ENCODE measurements at places on chromosomes 11 and 22. TPM values are rescaled to one million over a fixed set of nuclear protein-coding genes. Genes with fewer than 3 reads are reported as not detected.

LRRC10B gene
- 0.25 TPM for total RNA-seq

C11orf87 gene
- total RNA-seq = not detected

IL17REL gene
- not detected for total RNA-seq

TMA7B gene
- not detected for total RNA-seq

LDHAL6A gene
- not detected for total RNA-seq

GLB1L3 gene
- total RNA-seq = not detected

DNA sequence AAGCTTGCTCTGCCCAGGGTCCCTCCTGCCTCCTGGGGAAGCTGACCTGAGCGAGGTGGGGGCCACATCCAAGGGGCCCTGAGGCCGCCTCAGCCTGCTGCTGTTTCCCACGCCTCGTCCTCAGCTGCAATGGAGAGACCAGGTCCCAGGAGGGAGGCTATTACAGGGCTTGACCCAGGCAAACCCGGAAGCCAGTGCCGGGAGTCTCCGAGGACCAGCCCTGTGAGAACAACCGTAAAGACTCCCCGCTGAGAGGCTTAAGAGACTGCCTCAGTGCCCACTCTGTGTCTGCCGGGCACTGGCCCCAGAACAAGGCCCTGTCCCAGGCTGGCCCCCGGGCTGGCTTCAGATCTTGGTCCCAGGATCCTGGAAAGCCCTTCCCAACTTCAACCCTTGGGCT, 124.3 kb upstream of the FGF3 start:
- peak; percentile 70 for DNase-seq

DNA sequence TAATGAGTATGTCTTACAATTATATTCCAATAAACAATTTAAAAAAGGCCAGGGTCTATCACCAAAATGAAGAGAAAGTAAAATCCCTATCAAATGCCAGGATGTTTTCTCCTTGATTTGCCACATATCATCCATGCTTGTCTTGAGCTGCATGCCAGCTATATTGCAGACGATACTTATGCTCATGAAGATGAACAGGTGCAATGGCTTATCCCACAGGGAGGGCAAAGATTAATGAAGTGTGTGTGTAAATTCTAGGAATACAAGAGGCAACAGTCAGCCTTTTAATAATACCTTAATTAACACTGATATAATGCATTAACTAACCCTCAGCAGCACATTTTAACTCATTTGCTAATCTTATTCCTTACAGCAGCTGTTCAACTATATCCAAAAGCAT, 850.5 kb downstream of the KCNA4 start:
- no peak for DNase-seq

DNA sequence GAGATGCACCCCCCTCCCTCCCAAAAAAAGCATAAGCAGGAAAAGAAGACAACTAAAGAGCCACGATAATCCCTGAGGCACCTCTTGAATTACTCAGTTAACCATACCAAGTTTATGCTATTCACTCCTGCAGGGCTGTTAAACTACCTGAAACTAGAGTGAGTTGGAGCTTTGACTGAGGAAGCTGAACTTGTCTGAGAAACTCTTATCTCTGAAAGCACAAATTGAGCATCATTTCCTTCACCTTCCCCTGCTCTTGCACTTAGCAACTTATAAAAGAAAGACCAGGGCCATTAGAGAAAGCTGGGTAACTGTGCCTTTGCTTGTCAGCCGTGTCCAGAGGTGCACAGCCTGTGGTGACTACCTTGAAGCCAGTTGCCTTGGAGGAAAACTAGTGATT, 745.6 kb downstream of the NELL1 start:
- no peak for DNase-seq

DNA sequence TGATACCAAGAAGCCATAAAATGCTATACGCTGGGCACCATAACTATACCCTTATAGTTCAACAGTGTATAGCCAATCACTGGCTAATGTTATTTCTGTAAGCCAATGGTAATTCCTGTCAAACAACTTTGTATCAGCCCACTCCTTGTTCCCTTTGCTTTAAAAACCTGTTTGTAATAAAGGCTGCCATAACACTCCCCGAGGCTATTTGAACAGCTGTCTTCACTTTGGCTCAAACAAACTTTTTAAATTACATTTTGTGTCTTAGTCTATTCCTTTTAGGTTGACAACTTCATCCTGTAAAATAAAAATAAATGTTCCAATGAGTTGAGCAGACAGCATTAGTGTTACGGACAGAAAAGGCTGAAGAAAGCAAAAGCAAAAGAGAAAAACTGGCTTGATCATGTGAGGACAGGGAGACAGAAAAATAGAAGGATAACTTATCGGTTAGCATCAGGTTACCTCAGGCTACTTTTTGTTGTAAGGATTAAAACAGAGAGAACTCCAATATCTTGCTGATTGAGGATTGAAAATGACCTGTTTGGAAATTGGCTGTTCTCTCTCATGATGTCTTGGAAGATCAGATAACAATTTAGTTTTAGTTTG, 95.0 kb downstream of the AASDHPPT start:
- DNase-seq = no peak

DNA sequence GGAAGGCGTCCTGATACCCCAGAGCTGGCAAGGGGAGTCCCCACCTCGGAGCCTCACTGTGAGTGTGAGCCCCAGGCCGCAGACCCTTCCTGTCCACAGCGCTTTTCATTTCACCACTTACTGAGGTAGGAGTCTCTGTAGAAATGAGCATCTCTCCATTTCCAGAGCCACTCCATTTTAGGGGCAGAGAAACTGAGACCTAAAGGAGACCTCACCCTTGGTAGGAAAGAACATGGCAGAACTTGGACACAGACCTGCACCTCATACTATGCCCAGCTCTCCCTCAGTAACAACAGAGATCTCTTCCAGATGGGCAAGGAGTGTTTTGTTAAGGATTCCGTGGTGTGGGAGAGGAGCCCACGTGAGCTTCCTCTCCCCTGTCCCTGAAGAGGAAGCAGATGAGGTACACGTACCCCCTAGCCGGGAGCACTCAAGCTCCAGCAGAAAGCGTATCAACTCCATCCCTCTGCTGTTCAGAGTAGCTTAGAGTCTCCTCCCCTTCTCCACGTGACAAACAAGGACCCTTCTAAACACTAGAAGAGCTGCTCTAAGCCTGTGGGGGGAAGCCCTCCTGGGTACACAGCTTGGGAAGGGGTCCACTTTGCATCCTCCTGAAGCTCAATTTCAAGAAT, 532 bp upstream of the VSIG2 start:
- no peak for DNase-seq

- DNase-seq = no peak
Measured at GRCh38 chr11:108559340-108559739, 34.2 kb downstream of the EXPH5 start.

DNA sequence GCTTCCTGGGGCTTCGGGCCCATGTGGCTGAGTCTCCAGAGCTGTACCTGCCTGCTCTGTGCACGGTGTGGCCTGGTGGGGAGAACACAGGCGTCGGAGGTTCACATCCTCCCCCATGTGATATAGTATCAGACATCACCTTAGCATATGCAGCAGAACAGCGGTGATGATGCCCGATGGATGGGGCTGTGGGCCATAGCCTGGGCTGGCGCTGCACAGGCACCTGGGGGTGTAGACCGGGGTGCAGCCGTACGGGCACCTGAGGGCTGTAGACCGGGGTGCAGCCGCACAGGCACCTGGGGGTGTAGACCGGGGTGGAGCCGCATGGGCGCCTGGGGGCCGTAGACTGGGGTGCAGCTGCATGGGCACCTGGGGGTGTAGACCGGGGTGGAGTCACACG, 29.2 kb downstream of the NADSYN1 start:
- DNase-seq = no peak

DNA sequence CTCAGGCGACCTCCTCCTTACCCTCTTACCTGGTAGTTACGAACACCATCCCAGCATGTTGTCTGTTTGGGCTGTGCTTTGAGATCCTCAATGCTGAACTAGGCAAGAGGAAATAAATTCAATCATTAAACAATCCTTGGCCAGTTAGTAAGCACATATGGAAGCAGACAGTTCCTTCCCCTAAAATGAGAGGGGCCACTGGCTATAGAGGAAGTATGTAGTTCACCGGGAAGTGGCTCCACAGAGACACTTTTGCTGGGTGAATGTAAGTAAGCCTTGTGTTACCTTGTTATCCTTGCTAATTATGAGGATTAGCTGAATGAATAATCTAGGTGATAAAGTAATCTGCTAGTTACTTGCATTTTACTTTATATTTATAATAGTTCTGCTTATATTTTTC, 2.9 kb downstream of the THYN1 start:
- no peak for DNase-seq

GRCh38 chr11:60977224-60977623, 5.7 kb downstream of the CD6 start:
- no peak for DNase-seq

- DNase-seq = no peak
Measured at GRCh38 chr11:9639985-9640384, 23.9 kb upstream of the SWAP70 start.

GRCh38 chr11:115663790-115664189, 159.6 kb upstream of the CADM1 start:
- no peak for DNase-seq

GRCh38 chr22:50206599-50206998, 5.8 kb downstream of the SELENOO start:
- DNase-seq = peak; percentile 90

DNA sequence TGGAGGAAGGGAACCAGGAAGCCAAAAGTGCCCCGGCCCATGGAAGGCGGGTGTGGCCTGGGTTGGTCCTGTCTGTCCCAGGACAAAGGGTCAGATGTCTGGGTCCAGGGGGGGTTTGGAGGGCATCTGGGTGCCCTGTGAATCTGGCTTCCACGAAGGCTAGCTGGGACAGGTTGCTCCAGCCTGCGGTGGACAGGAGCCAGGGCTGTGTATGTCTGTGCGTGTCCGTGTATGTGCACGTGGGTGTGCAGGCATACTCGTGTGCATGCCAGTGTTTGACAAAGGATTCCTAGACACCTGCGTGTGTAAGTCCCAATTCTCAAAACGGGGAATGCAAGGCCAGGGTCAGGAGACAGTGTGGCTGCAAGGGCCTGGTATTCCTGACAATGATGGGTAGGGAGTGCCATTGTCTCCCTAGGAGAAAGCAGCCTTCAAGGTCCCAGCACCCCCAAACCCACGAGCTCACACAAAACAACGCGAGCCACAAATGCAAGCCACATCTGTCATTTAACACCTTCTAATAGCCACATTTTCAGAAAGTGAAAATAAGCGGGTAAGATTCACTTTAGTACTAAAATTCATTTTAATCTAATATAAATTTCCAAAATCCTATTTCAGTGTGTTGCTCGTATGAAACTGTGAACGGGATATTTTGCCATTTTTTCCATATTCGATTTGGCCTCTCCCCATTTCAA, 78.4 kb upstream of the WNT7B start:
- DNase-seq = no peak

GRCh38 chr11:78535027-78535426, 39.6 kb downstream of the NARS2 start:
- DNase-seq = no peak

GRCh38 chr11:17508306-17508705, 31.7 kb upstream of the ABCC8 start:
- peak; percentile 28 for DNase-seq

GRCh38 chr11:58494101-58494500, 13.8 kb downstream of the OR5B21 start:
- no peak for DNase-seq

GRCh38 chr22:27713461-27713860, 88.1 kb downstream of the MN1 start:
- no peak for DNase-seq

GRCh38 chr22:28250036-28250695, 331.1 kb upstream of the PITPNB start:
- DNase-seq = no peak

- no peak for DNase-seq
Measured at GRCh38 chr22:36797374-36797773, 19.5 kb downstream of the PVALB start.

- DNase-seq = no peak
Measured at GRCh38 chr11:73974604-73975478, 7.8 kb downstream of the UCP2 start.

GRCh38 chr22:50199829-50200460, 866 bp upstream of the SELENOO start:
- DNase-seq = no peak

DNA sequence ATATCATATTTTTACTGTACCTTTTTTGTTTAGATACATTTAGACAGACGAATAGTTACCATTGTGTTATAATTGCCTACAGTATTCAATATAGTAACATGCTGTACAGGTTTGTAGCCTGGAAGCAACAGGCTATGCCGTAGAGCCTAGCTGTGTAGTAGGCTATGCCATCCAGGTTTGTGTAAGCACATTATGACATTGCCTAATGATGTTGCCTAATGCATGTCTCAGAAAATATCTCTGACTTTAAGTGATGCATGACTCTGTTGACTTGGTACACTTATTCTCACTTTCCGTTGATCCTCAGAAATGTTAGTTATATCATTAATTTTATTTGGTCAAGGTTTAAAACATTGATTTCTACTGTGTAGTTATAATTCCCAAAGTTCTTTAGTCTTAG, 39.9 kb downstream of the OR2AT4 start:
- DNase-seq = no peak

DNA sequence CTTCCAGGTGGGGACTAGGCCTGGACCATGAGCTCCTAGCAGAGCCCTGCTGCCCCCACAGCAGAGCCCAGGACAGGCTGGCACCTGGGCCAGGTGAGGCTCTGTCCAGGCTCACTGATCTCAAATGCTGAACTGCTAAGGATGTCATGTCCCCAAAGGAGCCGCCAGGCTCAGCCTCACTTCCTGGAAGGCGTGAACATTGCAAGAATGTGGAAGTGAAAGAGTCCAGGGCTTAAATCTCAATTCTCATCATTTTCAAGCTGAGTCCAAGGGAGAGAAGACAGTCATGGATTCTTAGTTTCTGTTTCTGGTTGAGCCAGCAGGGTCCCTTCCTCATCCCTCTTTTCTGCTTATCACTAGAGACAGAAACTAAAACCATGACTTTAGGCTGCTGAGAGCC, 5.0 kb downstream of the ASCL2 start:
- DNase-seq = no peak

- DNase-seq = no peak
Measured at GRCh38 chr11:108929241-108929640, 264.4 kb downstream of the DDX10 start.

DNA sequence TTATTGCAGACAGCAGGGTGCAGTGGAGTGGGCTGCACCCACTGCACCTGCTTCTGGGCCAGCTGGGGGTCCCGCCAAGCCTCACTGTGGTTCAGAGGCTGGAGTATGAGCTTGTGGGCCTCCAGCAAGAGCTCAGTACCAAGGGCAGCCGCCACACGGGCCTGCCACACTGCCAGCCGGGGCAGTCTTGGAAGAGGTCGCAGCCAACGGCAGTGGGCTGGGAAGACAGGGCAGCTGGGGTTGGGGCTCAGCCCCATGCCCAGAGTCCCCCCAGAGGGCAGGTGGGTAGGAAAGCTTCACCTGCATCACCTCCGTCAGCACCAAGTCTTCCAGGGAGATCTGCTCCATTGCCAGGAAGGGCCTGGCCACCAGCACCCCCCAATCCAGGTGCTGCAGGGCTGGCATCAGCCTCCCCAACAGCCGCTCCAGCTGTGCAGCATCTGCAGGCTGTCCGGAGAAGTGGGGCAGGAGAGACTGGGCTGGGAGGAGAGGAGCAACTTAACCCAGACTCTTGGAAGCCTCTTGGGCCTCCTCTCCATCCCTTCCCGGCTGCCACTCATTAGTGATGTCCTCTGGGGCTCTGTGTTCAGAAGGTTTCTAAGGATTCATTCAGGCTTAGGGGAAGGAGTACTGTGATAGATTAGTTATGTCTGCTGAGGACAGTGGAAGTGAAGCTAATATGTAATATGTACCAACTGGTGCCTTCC, 1.1 kb upstream of the GSTT4 start:
- no peak for DNase-seq
